NCI-H2029 (cell line): ENCODE measurements at places on chromosomes 16 and 17.

- no peak for DNase-seq
These were observed at the start of gene HSF5 for GRCh38 chr17:58487589-58488427. Gene HSF5 (minus strand): TSS chr17:58488408. CDS start chr17:58488274, 134 bp downstream.

- no peak for DNase-seq
These were observed 5.7 kb upstream of the DHX8 start for GRCh38 chr17:43477832-43478634.

DNA sequence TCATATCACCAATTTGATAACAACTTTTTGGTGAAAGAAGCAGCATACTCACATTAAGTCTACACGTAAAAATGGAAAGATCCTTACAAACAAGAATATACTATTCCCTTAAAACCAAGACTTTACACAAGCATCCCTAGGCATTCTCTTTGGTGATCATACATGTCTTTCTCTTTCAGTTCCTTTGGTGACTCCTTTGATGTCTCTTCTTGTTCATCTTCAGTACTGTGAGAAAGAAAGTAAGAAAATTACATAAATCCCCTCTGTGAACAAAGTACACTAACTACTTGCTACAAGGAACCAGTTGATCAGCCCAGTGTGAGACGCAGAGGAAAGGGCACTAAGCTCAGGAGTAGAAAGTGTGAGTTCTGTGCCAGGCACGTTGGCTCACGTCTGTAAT, 59.6 kb upstream of the MTMR4 start:
- DNase-seq: no peak

DNA sequence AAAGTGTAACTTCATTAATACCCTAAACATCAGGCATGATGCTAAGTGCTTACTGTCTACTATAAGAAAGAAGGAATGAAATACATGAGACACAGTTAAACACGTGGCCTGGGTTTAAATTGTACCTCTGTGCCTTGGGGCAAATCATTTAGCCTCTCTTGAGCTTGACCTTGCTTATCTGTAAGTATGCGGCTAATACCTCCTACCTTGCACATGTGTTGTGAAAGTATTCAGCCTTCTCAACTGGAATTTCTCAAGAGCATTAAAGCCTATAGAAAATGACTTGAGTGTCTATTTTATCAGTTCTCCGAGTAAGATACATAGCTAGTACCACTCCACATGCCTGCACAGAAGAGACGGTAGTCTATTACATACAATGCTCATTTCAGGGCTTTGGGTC, 10.8 kb downstream of the HEATR6 start:
- DNase-seq: no peak

- DNase-seq: peak; percentile 56
These were observed 2.0 kb upstream of the YPEL2 start for GRCh38 chr17:59329176-59330052.

- no peak for DNase-seq
These were observed 7.9 kb downstream of the TAF15 start for GRCh38 chr17:35817196-35817595.
